NCI-H460 (cell line): ENCODE measurements at places on chromosomes 1 and 21.

- DNase-seq = no peak
Observed at GRCh38 chr1:32411261-32411660, 17.0 kb upstream of the BSDC1 start.

GRCh38 chr1:238985312-238985711 lies 401.1 kb upstream of the CHRM3 start:
- DNase-seq = no peak

DNA sequence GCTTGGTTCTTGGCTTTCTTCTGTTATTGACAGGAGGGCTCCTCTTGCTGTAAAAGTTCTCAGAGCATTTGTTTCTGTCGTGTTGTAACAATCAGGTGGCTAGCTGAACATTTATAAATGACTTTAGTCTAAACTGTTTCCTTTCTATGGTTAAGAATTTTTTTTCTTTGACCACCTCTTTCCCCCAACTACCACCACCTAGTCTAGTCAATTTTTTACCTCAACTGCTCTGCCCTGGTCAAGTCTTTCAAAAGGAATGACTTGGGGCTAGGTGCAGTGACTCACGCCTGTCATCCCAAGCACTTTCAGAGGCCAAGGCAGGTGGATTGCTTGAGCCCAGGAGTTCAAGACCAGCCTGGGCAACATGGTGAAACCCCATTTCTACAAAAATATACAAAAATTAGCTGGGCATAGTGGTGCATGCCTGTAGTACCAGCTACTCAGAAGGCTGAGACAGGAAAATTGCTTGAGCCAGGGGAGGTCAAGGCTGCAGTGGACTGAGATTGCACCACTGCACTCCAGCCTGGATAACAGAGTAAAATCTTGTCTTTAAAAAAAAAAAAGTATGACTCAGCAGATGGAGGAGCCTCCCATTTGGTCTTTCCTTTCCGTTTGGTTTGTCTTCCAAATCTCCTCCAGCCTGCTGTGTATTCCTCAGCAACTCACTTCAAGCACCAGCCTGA lies 40.7 kb downstream of the MAP3K21 start:
- DNase-seq = peak; percentile 8

GRCh38 chr1:58763214-58763613 lies 20.6 kb downstream of the JUN start:
- no peak for DNase-seq
